ENCODE measurements at places on chromosomes 16 and 17.
A peak's percentile ranks its signal among the peaks of the same experiment; 100 is the strongest.

DNA sequence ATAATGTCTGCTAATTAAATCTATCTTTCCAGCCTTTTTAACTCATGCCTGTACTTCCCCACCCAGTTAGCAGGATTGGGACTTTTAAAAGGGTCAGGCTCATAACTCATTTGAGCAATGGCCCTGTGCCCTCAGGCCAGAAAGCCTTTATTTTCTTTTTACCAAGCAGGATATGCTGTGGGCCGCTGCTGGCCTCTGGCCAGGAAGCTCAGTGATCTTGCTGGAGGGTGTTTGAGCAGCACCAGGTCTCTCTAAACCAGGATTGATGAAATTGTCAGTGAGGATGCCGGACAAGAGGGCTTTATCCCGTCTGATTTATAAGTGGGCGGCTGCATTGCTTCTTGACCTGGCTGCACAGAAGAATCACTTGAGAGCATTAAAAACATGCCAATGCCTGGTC, 187.8 kb downstream of the RAB11FIP4 start:
- DNase-seq: no peak

- peak; percentile 63 for DNase-seq
Observed at GRCh38 chr17:77287432-77288068, 146.8 kb downstream of the SEC14L1 start.

GRCh38 chr16:55035956-55036355, 105.3 kb downstream of the IRX5 start:
- no peak for DNase-seq

DNA sequence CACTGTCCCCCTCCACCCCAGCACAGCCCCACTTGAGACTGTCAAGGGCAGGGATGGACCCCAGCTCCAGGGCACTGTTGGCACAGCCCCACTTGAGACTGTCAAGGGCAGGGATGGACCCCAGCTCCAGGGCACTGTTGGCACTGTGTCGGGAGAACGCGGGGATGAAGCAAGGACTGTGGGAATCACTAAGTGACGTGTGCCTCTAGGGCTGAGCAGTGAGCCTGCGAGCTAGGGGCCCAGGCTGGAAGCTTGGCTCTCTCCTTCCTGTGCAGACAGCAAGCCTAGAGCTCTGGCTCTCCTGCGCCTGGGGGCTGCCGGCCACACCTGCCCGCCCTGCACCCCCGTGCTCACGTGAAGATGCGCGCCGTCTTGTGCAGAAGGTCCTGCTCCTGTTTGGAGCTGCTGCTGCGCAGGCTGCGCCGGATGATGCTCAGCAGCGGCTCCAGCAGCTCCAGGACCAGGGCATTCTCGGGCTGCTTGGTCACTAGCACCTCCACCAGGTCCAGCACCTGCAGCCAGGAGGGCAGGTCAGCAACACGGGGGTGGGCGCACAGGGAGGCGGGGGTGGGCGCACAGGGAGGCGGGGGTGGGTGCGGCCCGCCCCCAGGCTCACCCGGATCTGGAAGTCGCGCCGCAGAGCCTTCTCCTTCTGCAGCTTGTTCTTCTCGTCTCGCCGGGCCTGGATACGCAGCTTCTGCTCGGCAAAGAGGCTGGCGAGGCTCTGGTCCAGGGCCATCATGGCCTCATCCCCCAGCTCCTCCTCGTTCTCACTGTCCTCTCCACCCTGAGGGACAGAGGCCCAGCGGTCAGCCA, 10.8 kb downstream of the MYBBP1A start:
- no peak for DNase-seq

DNA sequence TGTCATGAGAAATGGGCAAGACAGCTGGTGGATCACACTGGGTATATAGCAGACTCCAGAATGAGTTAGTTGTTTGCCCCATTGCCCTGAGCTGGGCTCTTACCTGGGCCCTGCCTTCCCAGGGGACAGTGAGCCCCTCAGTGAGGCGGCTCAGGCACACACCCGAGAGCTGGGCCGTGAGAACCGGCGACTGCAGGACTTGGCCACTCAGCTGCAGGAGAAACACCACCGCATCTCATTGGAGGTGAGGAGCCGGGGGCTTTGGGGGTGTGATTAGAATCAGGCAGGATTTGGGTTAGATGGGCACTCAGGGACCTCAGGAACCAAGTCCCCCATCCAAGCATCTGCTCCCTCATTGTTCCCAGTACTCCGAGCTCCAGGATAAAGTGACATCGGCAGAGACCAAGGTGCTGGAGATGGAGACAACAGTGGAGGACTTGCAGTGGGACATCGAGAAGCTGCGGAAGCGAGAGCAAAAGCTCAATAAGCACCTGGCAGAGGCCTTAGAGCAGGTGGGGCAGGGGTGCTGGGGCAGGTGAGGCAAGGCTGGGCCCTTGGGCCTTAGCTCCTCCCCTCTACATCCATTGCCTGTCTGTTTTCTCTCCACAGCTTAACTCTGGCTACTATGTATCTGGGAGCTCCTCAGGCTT, 2.8 kb downstream of the RNF40 start:
- DNase-seq: no peak

DNA sequence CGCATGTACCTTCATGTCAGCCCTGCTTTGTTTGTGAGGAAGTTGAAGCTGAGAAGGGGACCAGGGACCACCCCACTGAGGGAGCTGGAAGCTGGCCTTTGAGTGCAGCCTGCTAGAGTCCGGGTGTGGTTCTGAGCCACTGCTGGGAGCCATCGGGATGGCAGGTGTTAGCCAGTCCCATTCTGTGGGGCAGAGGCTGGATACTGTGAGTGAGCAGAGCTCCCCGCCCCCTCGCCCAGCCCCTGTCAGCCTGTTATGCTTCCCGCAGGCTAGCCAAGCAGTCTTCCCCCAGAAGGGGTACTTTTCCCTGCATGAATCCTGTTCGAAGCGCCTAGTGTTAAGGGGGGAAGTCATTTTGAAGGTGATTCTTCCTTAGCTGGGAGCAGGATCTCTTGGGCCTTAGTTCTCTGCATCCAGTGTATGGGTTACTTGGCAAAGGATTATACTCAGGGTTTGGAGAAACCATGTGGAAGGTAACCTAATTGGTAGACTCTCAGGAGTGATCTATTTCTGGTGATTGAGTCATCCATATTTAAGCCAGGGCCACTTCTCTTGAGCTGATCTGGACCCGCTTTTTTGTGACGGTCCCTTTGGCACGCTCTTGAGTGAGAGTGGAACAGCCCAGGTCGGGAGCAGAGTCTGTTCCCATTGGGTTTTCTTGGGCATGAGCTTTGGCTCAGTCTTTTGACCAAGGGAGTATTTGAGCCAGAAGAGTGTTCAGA, 23.8 kb downstream of the AKAP1 start:
- no peak for DNase-seq

DNA sequence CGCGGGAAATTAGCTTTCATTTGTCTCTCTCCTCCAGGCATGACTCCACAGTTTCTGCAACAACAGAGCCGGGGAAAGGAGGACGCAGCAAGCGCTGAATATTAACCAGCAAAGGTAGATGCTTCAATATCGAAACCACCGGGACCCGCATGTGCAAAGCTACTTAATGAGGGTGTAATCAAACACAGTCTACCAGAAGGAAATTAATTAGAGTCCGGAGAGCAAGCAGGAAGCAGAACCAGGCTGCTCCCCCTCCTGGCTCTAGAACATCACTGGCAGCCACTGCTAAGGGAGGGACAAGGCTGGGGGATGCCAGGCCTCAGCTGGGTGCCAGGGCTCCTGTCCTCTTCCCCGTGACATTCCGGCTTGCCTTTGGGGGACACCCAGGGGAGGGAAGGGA, 21.7 kb downstream of the LRRC75A start:
- no peak for DNase-seq
